Left renal pelvis (tissue), 4 donors: ENCODE measurements at places on chromosomes 16 and 17.

DNA sequence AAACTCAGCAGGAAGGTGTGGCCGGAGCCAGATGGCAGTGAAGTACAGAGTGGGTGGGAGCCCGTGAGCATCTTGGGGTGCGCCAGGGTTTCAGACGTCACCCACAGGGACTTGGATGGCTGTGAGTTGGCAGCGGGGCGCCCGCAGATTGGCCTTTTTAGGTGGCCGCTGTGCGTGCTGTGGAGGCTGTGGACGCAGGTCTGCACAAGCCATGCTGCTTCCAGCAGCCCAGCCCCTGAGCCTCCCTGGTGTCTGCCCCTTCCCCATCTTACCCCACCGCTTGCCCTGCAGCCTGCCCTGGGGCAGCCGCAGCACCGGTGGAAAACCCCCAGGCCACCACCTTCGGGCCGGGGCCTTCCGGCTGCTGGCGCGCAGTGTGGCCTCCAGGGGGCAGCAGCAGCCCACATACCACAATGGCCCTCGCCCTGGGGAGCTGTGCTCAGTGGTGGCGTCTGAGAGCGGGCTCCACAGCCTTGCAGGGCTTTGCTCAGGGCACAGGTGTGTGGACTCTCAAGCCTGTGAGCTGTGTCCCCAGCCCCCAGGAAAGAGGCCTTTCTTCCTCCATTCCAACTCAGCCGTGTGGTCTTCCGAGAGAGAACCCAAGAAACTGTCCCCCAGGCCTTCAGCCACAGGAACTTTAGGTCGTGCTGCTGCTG lies 11.8 kb downstream of the ENDOV start:
- no peak for DNase-seq

GRCh38 chr16:66389256-66390176 lies 23.0 kb downstream of the CDH5 start:
- no peak for DNase-seq

- no peak for DNase-seq
These were observed 1.6 kb downstream of the TOX3 start for GRCh38 chr16:52545222-52545897.

- no peak for DNase-seq
These were observed 133.4 kb downstream of the TANC2 start for GRCh38 chr17:63099425-63099824.

DNA sequence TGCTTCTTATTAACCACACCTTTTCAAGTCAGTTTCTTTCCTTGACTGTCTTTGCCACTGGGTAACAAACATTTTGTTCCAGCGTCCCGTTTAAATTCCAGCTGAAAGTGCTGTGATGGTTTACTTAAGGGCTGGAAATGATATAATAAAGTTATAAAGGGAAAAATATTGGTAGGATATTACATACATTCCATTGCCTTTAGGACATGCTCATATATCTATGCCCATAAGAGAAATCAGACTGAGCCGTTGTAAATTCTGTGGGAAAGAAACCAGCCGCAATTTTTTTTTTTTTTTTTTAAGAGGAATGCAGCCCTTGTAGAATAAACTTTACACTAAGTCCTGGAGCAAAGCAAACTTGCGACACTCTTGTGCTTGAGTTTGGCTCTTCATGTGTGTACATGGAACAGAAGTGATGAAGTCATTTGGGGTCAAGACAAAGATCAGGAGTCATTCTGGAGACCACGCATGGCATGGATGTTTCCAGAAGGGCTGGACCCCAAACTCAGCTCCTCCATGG lies 210.9 kb downstream of the XYLT1 start:
- no peak for DNase-seq

DNA sequence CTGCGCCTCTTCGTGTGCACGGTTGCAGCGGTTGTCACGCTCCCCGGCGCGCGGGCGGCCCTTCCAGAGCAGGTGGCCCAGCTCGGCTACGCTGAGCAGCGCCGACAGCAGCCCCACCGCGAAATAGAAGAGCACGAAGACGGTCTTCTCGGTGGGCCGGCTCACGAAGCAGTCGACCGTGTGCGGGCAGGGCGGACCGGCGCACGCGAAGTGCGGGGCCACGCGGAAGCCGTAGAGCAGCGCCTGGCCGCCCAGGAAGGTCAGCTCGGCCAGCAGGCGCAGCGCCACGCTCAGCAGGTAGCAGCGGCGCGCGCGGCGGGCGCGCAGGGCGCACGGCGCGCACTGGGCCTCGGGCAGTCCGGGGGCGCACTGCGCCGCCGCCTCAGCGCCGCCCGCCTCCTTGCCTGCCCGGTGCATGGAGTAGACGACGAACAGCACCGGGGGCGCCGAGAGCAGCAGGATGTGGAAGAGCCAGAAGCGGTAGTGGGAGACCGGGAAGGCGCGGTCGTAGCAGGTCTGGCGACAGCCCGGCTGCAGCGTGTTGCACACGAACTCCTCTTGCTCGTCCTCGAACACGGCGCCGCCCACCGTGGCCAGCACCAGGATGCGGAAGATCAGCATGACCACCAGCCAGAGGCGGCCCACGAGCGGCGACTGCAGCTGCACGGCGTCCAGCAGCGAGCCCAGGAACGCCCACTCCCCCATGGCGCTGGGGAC lies 1.3 kb downstream of the GJD3 start:
- no peak for DNase-seq

- no peak for DNase-seq
These were observed 5.4 kb downstream of the TNP2 start for GRCh38 chr16:11263737-11264136.

DNA sequence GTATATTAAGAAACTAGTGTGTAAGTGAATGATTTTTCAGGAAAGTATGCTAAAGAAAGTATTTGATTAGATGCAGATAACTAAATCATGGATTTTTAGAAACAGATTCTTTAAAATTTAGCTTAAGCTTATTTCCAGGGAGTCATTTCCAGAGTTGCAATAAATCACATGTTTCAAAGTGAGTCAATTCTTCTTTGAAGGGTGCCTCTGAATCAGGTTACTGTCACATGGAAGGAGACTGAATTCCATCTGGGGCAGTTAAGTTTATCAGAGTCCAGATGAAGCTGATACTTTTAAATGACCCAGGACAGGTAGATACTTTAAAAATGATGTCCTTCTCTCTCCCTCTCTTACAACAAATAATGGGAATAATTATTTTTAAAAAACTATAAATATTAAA lies 5.0 kb downstream of the MFSD11 start:
- DNase-seq, result no peak

GRCh38 chr16:66511602-66512271 lies 38.2 kb downstream of the TK2 start:
- no peak for DNase-seq

DNA sequence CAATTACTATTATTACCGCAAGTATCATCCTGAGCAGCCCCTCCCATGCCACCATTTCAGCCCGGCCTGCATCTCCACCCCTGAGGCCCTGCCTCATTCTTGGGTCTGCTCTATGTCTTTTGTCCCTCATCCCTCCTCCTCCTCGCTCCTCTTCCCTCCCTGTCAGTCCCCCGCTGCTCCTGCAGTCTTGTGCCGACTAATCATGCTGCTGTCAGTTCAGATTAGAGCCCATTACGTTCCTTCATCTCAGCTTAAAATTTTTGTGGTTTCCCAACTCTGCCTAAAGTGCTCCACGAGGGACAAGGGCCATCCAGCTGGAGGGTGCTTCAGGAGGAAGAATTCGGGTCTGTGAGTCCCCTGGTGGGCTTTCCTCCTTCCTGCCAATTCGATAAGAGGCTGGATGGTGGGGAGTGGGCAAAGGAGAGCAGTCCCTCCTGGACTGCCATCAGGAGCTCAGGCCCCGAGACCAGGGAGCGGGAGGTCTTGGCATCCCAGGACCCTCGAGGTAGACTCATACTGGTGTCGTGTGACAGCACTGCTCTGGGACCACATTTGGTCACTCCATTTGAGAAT lies 32.9 kb upstream of the GOSR2 start:
- no peak for DNase-seq

- DNase-seq, result no peak
These were observed 114.2 kb downstream of the RPTOR start for GRCh38 chr17:80658821-80659220.

DNA sequence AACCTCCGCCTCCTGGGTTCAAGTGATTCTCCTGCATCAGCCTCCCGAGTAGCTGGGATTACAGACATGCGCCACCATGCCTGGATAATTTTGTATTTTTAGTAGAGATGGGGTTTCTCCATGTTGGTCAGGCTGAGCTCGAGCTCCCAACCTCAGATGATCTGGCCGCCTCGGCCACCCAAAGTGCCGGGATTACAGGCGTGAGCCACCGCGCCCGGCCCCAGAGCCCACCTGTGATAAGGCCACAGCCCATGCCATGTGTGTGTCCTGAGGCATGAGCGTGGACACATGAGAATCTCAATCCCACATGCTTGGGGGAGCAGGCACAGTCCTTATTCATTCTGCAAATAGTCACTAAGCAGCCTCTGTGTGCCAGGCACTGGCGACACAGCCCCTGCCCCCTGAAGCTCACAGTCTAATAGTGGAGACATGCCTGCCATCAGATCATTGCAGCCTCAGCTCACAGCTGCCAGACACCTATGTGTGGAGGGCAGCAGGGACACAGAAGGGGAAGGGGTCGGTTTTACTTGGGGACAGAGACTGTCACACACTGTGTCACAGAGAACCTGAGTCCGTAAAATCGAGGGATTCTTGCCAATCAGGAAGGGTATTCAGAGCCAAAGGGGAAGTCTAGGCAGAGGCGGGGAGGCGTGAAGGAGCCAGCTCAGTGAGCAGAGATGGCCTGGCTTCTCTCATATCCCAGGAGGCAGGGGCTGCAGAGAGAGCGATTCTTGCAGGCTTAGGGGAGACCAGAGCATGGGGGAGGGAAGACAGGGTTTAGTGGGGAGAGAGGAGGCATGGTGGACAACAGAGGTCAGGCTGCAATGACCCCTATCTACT lies 9.4 kb upstream of the ABCC3 start:
- DNase-seq, result no peak

DNA sequence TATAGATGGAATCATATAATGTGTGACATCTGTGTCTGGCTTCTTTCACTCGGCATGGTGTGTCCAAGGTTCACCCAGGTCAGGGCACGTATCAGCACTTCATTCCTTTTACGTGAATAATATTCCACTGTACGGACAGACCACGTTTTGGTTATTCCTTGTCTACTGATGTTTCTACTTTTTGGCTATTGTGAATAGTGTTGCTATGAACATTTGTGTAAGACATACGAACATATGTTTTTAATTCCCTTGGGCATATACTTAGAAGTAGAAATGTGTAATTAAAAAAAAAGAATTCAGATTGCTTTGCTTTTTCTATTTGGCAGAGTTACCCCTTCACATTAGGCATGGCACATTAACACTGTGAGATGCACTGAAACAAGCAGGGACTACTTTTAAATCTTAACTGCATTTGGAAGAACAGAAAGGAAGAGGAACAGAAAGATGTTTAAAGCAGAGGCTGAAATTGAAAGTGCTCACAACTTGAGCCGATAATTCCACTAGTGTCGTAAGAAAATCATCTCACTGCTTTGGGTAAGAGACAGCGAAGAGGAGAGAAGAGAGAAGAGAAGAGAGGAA lies 105.3 kb downstream of the VPS53 start:
- no peak for DNase-seq

DNA sequence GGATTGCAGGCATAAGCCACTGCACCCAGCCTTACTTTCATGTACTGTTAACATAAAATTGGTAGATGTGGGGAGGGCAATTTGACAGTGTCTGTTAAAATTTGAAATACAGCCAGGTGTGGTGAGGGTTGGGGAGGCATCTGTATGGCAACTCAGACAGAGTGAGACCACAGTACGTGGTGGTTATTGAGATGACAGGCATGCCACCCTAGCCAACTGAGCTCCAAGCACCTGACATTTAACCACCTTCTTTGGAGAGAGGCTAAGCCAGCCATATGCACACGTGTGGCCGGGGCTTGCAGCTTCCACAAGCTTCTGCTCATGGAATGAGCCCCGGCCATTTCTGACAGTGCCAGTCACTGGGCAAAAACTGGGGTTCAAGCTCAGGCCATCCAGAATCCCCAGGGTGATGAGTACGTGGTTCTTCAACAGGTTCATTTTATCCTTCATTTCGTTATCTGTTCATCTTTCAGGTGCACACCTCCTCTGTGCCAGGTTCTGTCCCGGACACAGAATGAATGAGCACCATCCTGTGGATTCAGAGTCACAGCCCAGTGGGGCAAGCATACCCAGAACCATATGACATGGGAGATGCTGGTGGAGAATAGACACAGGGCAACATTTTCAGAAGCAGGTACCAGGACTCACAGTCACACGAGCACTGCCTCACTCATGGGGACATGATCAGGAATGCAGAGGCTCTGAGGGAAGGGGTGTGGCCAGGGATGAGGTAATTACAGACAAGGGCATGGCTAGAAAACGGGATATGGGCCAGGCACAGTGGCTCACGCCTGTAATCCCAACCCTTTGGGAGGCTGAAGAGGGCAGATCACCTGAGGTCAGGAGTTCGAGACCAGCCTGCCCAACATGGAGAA lies 36.2 kb downstream of the C16orf82 start:
- no peak for DNase-seq

DNA sequence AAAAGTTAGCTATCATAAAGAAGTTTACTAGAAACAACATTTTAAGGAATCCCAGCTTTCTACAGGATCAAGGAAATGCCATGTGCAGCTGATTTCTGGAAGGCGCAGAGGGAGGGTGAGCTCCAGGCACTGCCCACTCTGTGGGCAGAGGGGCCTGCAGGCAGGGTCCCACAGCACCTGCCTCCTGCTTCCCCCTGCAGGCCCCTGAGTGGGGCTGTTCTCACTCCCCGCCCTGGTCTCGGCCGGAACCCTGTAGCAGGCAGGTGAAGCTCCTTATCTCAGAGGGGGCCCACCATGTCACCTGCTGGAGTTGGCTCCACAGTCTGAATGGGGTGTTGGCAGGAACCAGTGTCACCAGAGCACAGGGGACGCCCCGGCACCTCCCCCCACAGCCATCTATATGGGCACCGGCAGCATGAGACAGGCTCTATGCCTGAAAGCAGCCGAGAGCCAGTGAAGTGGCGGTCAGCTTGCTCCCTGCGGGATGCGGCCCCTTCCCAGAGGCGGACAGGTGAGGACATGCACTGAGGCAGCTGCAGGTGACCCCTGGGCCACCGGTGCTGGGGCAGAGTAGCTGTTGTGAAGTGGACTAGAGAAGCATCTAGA lies 47.6 kb upstream of the FASN start:
- DNase-seq, result no peak

DNA sequence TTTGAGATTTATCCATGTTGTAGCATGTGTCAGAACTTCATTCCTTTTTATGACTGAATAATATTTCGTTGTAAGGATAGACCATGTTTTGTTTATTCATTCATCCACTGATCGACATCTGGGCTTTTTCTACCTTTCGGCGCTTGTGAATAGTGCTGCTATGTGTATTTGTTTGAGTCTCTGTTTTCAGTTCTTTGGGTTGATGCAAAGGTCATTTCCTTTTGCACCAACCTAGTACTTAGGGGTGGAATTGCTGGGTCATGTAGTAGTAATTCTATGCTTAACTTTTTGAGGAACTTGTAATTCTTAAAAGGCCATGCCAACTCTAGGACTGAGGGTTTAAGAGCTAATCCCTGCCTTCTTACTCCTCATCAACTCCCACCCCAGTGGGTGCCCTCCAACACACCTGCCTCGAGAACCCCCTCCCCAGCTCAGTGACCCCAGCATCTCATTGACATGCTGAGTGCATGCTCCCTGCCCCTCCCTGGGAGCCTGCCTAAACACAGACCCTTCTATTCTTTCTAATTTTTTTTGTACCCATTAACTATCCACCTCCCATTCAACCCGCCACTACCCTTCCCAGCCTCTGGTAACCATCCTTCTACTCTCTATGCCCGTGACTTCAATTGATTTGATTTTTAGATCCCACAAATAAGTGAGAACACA lies 51.2 kb downstream of the ABAT start:
- no peak for DNase-seq
